Caco-2 (cell line): ENCODE measurements at places on chromosomes 3 and 15. TPM values are rescaled to one million over a fixed set of nuclear protein-coding genes. Genes with fewer than 3 reads are reported as not detected.

The CLSTN2 gene
- 20.1 and 26.1 TPM in 2 replicates for total RNA-seq

- no peak overlapping the region for H3K27ac ChIP-seq
- no peaks in the 10 kb centered on the region for H3K36me3 ChIP-seq
- H3K4me1 ChIP-seq, result peaks cover 9% of the 10 kb centered on the region; the same call in 1 of the 2 replicates
- no peaks in the 10 kb centered on the region for H3K27me3 ChIP-seq
- no peak overlapping the region for H3K4me3 ChIP-seq
Measured at GRCh38 chr3:52836471-52836845, 1.6 kb upstream of the MUSTN1 start.

- H3K4me3 ChIP-seq, result no peak overlapping the region
- peaks cover 7% of the 10 kb centered on the region; the same call in 1 of the 2 replicates for H3K4me1 ChIP-seq
- H3K27ac ChIP-seq, result peak overlapping the region; percentile 39
- H3K27me3 ChIP-seq, result no peaks in the 10 kb centered on the region
Measured at GRCh38 chr3:98797905-98798304, 34.8 kb downstream of the ST3GAL6 start.

GRCh38 chr3:66406163-66406562, 94.7 kb downstream of the LRIG1 start:
- DNase-seq, result no peak
- H3K36me3 ChIP-seq, result peaks cover 5% of the 10 kb centered on the region; the same call in 1 of the 2 replicates
- no peak overlapping the region for H3K4me3 ChIP-seq
- no peak overlapping the region for H3K27ac ChIP-seq
- H3K27me3 ChIP-seq, result no peaks in the 10 kb centered on the region
- peaks cover 4% of the 10 kb centered on the region; the same call in 1 of the 2 replicates for H3K4me1 ChIP-seq

DNA sequence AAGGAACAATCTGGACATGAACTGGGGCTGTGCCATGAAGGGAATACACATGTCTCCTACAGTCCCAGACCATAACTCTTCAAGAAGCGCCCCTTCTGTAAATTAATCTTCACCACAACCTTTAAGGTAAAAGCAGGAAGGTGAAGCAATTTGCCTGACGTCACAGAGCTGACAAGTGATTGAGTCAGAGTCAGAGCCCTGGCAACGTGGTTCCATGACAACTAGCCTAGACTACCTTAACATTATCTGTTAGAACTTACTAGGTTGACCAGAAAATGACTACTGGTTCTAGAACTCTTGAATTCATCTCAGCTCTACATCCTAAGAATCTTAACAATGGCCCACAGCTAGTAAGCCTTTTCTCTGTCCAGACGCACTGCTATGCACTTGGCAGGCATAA, 124.6 kb downstream of the NTRK3 start:
- no peaks in the 10 kb centered on the region for H3K4me1 ChIP-seq
- H3K36me3 ChIP-seq, result no peaks in the 10 kb centered on the region
- H3K27me3 ChIP-seq, result no peaks in the 10 kb centered on the region; the same call in 1 of the 2 replicates
- DNase-seq, result no peak
- no peak overlapping the region for H3K4me3 ChIP-seq

DNA sequence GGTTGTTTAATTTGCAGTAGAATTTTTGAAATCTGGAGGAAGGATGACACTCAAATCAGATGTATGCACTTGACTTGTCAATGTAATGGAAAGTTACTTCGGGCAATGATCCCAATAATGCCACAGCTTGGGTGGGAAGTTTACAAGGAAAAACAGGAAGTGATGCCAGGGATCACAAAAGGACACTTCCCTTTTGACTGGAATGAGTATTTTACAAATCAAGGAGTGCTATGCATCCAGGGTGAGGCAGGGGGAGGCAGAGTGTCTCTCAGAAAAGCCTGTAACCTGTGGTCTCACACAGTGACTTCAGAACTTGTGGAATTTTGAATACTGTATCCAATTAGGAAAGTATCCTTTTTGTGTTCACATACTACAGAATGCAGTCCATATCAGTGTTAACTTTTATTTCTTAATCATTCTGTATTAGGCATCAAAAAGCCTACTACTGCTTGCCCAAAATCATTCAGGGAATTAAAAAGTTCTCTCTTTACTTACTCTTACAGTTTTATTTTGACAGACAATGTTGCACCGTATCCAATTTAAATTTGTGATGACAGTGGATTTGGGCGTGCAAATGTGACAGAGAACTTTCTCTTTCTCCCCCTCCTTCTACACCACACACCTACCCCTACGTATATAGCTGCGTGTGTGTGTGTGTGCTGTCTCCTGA, 445.1 kb downstream of the MECOM start:
- no peaks in the 10 kb centered on the region for H3K4me1 ChIP-seq
- no peaks in the 10 kb centered on the region for H3K27me3 ChIP-seq
- DNase-seq, result peak; percentile 67
- no peak overlapping the region for H3K4me3 ChIP-seq
- H3K27ac ChIP-seq, result no peak overlapping the region

DNA sequence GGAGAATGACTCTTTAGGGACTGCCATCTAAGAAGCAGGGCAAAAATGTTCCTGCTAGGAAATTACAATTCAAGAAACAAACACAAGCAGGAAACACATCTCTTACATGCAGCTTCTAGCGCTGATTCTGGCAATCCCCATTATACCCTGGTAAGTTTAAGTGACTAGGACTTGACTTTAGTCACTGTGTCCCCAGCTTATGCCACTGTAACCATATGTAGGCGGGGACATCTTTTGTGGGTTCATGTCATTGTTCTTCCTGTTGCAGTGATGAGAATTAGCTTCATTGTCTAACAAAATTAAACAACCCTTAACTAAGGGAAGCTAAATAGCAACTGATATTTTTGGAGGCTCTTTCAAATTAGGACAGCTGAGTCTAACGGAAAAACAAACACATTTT, 17.9 kb upstream of the FAM81A start:
- no peak overlapping the region for H3K27ac ChIP-seq
- no peaks in the 10 kb centered on the region for H3K27me3 ChIP-seq
- no peaks in the 10 kb centered on the region for H3K4me1 ChIP-seq
- DNase-seq, result no peak
- H3K36me3 ChIP-seq, result no peaks in the 10 kb centered on the region
- no peak overlapping the region for H3K4me3 ChIP-seq

The SPINK8 gene
- not detected in 2 replicates for total RNA-seq

- H3K27ac ChIP-seq, result peak within 1 kb of the TSS; percentile 98
- H3K27me3 ChIP-seq, result no peaks in the 10 kb centered on the region
- DNase-seq, result peak; percentile 97
- H3K36me3 ChIP-seq, result no peaks in the 10 kb centered on the region; the same call in 1 of the 2 replicates
- peaks cover 18% of the 10 kb centered on the region for H3K4me1 ChIP-seq
Measured at GRCh38 chr3:12484198-12484982, at the start of gene TSEN2. TSS of gene TSEN2 (plus strand) at chr3:12484480. CDS start at chr3:12489801, 5,321 bp downstream.

DNA sequence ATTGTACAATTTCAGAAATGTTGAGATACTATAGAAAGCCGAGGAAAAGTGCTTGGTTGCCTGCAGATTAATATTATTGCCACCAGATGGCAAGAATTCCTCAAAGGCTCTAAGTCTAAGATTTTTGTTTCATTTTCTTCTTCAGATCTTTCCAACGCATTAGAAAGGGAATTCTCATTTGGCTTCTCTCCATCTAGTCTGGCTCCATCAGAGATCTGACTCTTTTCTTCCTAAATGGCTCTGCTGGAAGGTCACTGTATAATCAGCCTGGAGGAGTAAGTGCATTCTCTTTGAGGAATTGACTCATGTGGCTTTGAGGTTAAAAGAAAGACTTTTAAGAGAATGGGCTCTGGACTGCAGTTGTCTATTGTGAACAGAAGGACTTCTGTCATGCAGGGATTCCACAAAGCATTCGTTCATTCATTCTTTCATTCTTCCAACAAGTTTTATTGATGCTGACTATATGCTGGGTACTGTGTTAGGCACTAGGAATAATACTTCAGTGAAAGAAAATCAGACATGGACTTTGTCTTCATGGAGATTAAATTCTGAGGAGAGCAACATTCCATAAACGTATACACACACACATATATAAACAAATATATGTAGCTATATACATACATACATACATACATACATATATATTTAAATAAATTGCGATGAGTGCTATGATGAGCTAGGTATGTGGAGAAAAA, 55.3 kb downstream of the SLC28A2 start:
- H3K36me3 ChIP-seq, result no peaks in the 10 kb centered on the region
- peaks cover 51% of the 10 kb centered on the region for H3K4me1 ChIP-seq
- H3K27ac ChIP-seq, result peak overlapping the region; percentile 23
- DNase-seq, result no peak

- no peaks in the 10 kb centered on the region for H3K27me3 ChIP-seq
- no peak overlapping the region for H3K27ac ChIP-seq
- H3K4me3 ChIP-seq, result no peak overlapping the region
- H3K36me3 ChIP-seq, result no peaks in the 10 kb centered on the region
- peak; percentile 11 for DNase-seq
- no peaks in the 10 kb centered on the region for H3K4me1 ChIP-seq
Measured at GRCh38 chr3:152026033-152026556, 152.7 kb downstream of the SUCNR1 start.

The CCR9 gene
- not detected in 2 replicates for total RNA-seq

GRCh38 chr15:26893351-26894065, 26.6 kb downstream of the GABRA5 start:
- H3K4me3 ChIP-seq, result no peak overlapping the region
- no peaks in the 10 kb centered on the region for H3K36me3 ChIP-seq
- no peaks in the 10 kb centered on the region for H3K4me1 ChIP-seq
- H3K27me3 ChIP-seq, result no peaks in the 10 kb centered on the region
- H3K27ac ChIP-seq, result no peak overlapping the region
- no peak for DNase-seq

GRCh38 chr3:37725842-37726241, 135.8 kb upstream of the CTDSPL start:
- DNase-seq, result no peak
- H3K4me1 ChIP-seq, result no peaks in the 10 kb centered on the region; the same call in 1 of the 2 replicates

DNA sequence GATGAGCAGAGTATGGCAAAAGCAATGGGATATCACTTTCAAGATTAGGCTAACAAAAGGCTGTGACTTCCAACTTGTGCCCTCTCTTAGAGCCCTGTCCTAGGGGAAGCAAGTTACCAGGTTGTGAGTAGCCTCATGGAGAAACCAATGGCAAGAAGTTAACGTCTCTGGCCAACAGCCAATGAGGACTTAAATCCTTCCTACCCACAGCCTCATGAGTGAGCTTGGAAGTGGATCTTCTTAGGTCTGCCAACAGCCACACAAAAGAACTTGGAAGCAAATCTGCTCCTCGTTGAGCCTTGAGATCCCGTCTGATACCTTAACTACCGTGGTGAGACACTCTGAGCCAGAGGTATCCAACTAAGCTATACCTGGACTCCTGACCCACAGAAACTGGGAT, 5.7 kb downstream of the NME9 start:
- no peak for DNase-seq
- H3K27ac ChIP-seq, result no peak overlapping the region
- H3K4me1 ChIP-seq, result no peaks in the 10 kb centered on the region
- no peaks in the 10 kb centered on the region for H3K36me3 ChIP-seq

DNA sequence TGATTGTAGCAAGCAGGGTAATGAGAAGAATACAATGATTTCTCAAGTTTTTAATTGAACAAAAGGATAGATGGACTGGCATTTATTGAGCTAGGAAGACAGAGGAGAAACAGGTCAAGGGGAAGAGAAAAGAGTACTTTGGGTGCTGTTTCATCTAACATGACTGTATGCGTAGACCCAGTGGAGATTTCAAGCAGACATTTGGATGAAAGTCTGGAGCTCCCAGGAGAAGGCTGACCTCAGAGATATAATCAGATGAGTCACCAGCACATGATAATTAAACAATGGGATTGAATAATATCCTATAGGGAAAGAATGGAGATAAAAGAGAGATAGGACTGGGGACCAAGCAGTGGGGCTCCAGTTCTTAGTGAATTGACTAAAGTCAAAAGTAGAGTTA, 194.9 kb downstream of the ARRDC4 start:
- no peak for DNase-seq
- H3K27me3 ChIP-seq, result no peaks in the 10 kb centered on the region
- no peak overlapping the region for H3K4me3 ChIP-seq

The HIGD2B gene
- not detected in 2 replicates for total RNA-seq

DNA sequence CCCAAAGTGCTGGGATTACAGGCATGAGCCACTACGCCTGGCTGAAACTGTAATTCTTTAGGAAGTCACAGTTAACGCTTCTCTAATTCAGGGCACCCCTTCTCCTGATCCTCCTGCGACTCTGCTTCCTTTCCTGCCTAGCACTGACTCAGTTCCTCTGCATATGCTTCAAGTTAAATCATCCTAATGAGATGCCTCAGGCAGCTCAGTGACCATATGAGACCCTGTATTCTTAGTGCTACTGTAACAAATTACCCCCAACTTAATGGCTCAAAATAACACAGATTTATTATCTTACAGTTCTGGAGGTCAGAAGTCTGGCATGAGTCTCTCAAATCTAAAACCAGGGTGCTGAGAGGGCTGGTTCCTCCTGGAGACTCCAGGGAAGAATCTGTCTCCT, 271.8 kb upstream of the LYSMD4 start:
- H3K4me3 ChIP-seq, result no peak overlapping the region
- DNase-seq, result no peak
- no peaks in the 10 kb centered on the region for H3K4me1 ChIP-seq
- H3K27me3 ChIP-seq, result no peaks in the 10 kb centered on the region
- no peak overlapping the region for H3K27ac ChIP-seq
- no peaks in the 10 kb centered on the region for H3K36me3 ChIP-seq

GRCh38 chr3:14534516-14535191, 5.5 kb downstream of the GRIP2 start:
- no peaks in the 10 kb centered on the region for H3K36me3 ChIP-seq
- no peaks in the 10 kb centered on the region for H3K27me3 ChIP-seq
- no peak overlapping the region for H3K27ac ChIP-seq
- H3K4me3 ChIP-seq, result no peak overlapping the region
- H3K4me1 ChIP-seq, result no peaks in the 10 kb centered on the region

DNA sequence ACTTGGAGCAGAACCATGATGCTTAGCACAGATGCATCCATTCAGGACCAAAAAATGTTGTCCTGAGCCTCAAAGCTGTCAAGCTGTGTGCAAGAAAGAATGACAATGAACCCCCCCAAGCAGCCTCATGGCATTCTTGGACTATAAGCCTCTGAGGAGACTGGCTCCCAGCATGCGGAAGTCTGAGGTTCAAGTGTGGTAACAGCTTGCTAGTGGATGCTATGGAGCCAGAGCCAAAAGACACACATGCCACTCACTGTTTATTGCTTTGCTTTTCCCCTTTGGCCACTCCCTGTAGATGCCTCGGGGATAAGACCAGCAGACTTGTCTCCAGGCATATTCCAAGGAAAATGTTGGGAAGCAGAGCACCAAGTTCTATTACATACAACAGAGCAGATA, 38.2 kb upstream of the SNRK start:
- no peak for DNase-seq
- H3K36me3 ChIP-seq, result no peaks in the 10 kb centered on the region
- H3K4me3 ChIP-seq, result no peak overlapping the region
- H3K27me3 ChIP-seq, result no peaks in the 10 kb centered on the region

DNA sequence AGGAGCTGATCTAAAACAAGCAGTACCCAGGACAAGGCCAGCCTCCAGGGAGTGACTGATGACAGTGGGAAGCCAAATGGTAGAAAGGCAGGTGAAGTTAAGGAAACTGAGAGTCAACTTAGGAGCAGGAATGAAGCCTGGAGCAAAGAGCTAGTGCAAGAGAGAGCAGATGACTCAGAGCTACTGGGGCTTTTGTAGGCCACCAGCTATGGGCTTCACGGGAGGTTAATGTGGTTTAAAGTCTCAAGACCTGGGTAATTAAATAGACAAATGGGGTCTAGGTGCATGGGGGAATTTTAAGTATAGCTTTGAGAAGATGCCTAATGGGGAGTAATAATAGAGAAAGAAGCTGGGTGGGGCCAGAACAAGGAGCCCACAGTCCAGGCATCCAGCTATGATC, 3.1 kb downstream of the CD86 start:
- no peak overlapping the region for H3K4me3 ChIP-seq
- no peaks in the 10 kb centered on the region for H3K27me3 ChIP-seq
- H3K27ac ChIP-seq, result no peak overlapping the region
- H3K4me1 ChIP-seq, result no peaks in the 10 kb centered on the region

GRCh38 chr15:82135638-82136037, 89.8 kb upstream of the MEX3B start:
- no peak overlapping the region for H3K27ac ChIP-seq
- DNase-seq, result no peak
- H3K27me3 ChIP-seq, result no peaks in the 10 kb centered on the region
- no peaks in the 10 kb centered on the region for H3K36me3 ChIP-seq

- no peaks in the 10 kb centered on the region for H3K4me1 ChIP-seq
Measured at GRCh38 chr3:140093742-140094141, 158.8 kb downstream of the CLSTN2 start.
